NCI-H69 (cell line): ENCODE measurements at places on chromosomes 4 and X.
A peak's percentile ranks its signal among the peaks of the same experiment; 100 is the strongest.

GRCh38 chrX:132119283-132119682 lies 8.5 kb downstream of the FRMD7 start:
- no peak for DNase-seq

DNA sequence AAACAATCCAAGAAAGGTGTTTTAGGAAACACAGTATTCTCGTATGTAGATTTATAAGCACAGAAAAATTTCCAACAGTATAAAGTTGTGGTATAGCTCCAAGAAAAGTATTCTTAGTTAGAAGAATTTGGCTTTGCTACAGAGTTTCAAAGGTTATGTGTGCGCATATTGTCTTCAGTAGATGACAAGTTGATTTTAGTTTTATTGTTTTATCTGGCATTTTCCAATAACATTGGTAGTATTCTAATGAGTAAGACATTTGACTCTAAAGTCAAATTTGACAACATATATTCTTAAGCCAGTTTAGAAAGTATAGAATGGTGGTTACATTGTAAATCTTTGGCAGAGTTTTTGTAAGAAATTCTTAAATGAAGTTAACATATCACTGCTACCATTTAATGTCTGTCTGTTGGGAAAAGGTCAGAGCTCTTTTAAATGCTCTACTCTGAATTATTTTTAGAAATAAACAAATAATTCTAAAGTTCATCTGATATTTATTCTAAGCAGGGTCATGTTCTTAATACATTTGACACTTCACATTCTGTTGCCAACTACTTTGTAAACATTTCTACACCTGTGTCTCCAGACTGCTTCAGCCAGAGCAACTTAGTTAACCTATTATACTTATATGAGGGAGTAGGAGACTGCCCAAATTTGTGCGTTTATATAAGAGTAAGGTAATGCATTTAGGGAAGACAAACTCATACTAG lies 30.0 kb downstream of the CLCN3 start:
- DNase-seq = no peak

GRCh38 chrX:50643525-50644137 lies 170.4 kb downstream of the SHROOM4 start:
- no peak for DNase-seq

- no peak for DNase-seq
Measured at GRCh38 chr4:148017801-148018200, 285.9 kb downstream of the ARHGAP10 start.

- peak; percentile 1 for DNase-seq
Measured at GRCh38 chr4:75555294-75556164, at the start of gene ODAPH. Gene ODAPH (plus strand): TSS chr4:75556066. CDS start chr4:75556083, 17 bp downstream.

- no peak for DNase-seq
Measured at GRCh38 chrX:151000861-151001331, 17.8 kb downstream of the HMGB3 start.

DNA sequence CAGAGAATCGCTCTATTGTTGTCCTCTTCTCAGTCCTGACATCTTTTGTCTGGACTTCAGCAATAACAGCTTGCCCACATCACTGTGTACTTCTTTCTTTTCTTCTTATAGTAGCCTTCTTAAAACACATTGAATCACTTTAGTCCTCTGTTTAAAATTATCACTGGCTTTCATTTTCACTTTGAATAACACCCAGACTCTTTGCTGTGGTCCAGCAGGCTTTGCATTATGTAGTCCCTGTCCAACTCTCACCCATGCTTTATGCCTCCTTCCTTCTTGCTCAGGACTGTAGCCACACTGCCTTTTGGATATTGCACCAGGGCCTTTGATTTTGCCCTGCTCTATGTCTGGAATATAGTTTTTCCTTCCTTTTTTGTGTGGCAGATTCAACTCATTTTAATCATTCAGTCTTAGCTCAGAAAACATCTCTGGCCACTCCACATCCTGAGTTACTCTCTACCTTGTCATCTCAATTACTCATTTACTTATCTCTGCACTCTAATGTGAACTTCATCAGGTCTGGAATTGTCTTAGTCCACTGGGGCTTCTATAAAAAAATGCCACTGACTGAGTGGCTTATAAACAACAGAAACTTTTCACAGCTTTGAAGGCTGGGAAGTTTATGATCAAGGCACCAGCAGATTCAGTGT lies 168.2 kb downstream of the C4orf33 start:
- peak; percentile 8 for DNase-seq

DNA sequence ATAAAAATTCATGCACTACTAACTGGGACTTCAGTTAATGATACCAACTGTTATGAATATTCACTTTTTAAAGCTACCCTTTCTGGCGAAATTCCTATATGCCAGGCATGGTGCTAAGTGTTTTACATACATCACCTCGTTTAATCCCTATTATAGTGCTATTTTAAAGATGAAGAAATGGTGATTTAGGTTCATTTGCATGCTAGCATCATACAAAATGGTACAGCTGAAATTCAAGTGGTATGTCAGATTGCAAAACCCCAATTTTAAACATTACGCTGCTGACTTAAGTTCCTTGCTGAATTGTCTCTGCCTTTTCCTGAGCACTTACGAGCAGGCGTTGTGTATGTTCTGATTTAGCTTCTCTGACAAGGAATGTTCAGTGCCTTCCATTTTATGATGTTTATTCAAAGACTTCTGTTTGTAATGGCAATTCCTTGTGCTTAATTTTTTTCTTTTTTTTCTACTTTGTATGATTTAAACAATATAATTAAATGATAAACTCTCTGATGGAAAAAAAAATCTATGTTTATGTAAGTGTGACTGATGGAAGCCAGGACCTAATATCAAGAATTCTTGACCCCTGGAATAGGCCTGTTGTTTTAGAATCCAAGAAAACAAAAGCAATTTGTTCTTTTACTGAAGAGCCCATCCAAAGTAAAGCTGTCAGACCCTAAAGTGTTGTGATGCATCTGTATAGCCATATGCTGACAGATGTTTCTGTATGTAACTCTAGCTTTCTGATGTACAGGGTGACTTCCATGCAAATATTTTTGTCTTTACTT lies 148.1 kb downstream of the PCDH7 start:
- DNase-seq = no peak

DNA sequence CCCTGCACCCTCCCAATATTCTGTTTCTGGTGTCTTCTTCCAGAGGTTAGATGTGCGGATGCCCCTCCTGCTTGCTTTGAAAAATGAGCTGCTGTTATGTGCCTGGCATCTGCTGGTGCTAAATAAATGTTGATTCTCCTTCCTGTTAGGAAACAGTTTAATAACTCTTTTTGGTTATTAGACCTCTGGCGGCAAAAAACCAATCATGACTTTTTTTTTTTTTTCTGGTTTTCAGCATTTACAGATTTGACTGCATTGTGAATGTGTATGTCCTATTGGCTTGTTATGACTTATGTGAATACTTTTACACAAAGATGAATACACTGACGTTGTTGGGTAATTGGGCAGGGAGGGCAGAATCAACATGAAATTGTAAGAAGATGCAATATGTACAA lies 13.6 kb upstream of the TMEM156 start:
- no peak for DNase-seq
